ENCODE measurements at places on chromosomes 7 and 10.

DNA sequence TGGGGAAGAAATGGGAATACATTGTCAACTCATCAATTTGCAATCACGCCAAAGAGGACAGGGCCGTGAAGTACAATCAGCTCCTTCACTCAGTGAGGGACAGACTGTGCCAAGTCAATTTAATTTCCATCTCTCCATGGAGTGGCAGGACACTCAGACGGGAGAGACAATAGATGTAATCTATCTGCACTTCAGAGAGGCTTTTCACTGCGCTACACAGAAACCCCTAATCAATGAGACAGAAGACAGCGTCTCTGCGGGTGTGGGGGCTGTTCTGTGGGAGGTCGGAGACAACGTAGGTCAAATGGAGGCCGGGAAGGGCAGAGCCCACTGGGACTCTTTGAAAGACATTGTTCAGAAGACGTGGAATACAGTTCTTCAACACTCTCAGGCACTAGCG is 541.0 kb upstream of the ADARB2 start:
- peak; percentile 72 for DNase-seq

DNA sequence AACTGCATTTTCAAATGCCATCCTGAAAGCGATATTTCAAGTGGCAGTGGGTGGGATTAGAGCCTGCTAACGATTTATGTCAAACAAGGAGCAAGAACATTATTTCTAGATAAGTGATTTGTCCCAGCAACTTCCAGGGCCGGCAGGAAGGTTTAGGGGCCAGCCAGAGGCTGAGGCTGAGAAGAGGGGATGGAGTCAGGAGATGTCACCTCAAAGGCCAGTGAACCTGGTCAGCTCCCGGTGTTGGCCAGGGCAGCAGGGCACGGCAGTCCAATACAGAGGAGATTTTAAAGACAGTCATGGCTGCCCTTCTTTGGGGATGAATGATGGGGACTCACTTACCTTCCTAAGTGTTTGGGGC is 105.7 kb upstream of the PPIF start:
- DNase-seq, result peak; percentile 41

GRCh38 chr7:158849768-158850544 is 6.4 kb upstream of the DYNC2I1 start:
- no peak for DNase-seq

DNA sequence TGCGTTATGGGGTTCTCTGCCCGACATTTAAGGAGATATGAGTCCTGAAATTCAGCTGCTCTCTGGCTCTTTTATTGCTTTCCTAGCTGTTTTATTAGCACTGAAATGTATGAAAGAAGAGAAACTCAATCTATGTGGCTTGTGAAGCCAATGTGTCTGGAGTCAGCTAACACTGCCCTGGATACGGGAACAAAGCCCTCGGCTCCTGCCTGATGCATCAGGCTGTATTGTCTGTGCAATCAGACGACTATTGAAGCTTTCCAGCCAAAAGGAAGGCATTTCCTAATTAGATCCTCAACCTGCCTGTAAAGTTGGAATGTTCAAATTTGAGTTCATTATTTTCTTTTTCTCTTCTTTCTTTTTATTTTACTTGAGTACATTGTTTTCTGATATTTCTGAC is 22.0 kb upstream of the TM9SF3 start:
- no peak for DNase-seq

GRCh38 chr7:101693498-101694091 is 64.5 kb upstream of the MYL10 start:
- no peak for DNase-seq

DNA sequence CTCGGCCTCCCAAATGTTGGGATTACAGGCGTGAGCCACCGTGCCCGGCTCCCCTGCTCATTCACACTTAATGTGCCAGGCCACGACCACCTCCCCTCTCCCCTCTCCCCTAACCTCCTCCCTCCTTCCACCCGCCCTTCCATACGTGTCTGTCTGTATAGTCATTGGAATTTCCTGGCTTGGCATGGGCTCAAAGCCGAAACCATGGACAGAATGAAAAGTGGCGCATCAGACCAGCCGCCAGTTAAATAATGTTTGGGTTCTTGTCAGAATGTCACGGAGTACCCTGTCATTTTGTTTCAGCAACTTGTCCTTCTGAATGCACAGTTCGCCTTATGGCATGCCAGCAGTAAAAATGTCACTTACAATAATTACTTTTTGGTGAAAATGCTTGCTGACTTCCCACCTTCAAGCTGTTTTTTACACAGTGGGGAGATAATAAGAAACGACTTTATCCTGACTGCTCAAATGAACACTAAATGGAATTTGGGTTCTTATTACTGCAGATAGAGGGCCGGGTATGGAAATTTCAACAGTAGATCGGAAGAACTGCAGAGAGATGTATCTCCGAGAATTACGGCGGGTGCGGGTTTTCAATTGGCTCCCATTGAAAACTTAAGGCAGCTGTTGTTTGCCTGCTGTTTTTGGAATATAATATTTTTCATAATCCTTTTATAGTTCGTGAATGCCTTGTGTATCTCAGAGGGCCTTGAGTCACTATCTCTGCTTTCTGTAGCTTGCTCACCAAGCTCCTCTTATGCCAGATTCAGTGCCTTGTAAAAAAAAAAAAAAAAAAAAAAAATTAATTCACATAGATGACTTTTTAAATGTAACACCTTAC is 65.5 kb upstream of the SH2B2 start:
- no peak for DNase-seq

- DNase-seq, result no peak
These were observed 18.9 kb upstream of the NRBF2 start for GRCh38 chr10:63114031-63114814.

- DNase-seq, result peak; percentile 83
These were observed 54.1 kb upstream of the NXPH1 start for GRCh38 chr7:8379264-8379663.

GRCh38 chr7:155935005-155935557 is 122.8 kb upstream of the SHH start:
- DNase-seq, result no peak

DNA sequence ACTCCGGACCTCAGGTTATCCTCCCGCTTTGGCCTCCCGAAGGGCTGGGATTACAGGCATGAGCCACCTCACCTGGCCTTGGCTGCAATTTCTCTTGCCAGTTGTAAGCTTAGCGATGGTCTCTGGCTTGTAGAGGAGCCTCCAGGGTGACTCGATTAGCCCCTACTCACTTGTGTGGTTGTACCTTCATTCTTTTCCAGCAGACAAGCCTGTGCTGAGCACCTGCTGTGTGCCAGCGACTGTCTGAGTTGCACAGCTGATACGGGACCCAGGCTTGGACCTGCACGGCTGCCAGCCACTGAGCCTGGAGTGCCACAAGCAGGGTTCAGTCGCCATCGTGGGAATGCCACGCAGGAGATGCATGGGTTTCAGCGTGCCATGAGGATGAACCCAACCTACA is 42.0 kb upstream of the DNAJB6 start:
- DNase-seq, result no peak

- no peak for DNase-seq
These were observed 105.5 kb downstream of the TES start for GRCh38 chr7:116315803-116316202.

DNA sequence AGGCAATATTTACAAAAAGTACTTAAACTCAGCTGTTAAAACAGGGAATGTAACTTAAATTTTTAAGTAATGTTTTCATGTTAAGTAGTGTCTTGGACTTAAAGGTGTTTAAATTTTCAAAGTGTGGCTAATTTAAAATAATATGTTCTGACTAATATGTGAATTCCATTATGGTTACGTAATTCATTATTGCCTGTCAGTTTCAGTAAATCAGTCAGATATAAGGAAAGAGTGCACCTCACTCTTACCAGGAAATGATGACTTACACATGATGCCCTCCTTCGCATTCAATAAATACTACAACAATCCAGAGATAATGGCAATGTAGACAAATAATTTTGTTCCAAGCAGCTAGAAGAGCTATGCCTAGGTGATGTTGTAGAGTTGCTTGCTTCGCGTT is 69.0 kb upstream of the WNT16 start:
- no peak for DNase-seq

- no peak for DNase-seq
These were observed 1.1 kb upstream of the LARP4B start for GRCh38 chr10:932589-932988.

DNA sequence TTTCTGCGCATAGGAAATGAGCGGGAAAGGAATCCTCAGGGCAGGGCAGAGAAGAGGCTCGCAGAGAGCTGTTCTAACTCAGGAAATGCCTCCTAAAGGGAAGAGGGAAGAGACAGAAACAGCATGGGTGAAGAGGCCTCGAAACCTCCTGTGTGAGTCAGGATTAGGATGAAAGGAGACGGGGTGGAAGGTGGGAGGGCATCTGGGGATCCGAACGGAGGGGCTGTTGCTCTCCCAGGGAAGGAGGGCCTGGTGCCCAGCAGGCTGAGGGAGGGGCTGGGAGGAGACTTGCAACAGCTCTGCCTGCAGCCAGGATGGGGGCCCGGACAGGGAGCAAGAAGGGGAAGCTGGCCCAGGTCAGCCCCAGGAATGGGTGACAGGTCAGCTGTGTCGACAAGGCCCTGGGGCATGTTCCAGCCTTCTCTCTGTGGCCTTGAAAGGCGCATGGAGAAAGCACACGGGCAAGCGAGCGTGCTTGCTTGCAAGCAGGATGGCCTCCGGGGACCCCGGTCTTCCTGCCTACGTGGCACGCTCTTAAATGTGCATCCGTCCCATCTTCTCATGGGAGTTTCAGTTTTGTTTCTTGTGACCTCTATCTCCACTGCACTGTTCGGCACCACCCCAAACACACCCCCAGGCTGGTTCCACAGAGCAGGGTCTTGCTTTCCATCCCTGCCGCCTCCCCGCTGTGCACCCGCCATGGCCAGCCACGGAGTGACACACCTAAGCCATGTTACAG is 63.5 kb downstream of the HIPK2 start:
- peak; percentile 67 for DNase-seq

- DNase-seq, result peak; percentile 57
These were observed 60.4 kb upstream of the KCNIP2 start for GRCh38 chr10:101903827-101904550.

- no peak for DNase-seq
These were observed 5.1 kb downstream of the SLC29A4 start for GRCh38 chr7:5287802-5288201.

DNA sequence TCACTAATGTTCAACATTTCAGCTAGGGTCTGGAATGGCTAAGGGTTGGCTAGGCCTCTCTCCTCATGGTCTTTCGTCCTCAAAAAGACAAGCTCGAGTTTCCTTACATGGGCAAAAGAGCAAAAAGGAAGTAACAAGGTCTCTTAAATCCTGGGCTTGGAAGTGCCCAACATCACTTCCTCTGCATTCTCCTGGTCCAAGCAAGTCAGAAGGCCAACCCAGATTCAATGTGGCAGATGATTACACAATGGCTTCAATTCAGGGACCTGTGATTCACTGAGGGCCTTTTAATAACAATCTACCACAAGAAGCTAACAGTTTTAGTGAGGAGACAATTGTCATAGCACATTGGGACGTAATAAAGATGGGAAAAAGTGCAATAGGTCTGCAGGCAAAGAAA is 4.4 kb upstream of the NUP205 start:
- DNase-seq, result no peak
